Adipocyte (in vitro differentiated cells): ENCODE measurements at places on chromosomes 1 and 21.

DNA sequence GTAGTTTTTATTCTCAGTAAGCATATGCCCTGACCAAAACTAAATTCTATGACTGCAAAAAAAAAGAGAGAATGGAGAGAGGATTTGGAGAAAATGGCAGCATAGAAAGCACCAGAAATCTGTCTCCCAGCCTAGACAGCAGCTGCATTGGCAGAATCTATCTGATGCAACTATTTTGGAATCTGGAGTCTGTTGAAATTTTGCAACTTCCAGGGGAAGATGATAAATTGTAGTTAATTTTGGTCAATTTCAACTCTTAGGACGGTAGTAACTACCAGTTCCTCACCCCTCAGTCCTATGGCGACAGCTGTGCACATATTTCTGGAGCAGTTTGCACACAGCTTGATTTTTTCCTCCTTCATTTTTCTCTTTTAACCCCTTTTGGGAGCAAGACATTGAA, 10.9 kb downstream of the EXO5 start:
- peak; percentile 21 for DNase-seq

GRCh38 chr21:37041706-37042271, 31.1 kb downstream of the PIGP start:
- DNase-seq, result no peak

DNA sequence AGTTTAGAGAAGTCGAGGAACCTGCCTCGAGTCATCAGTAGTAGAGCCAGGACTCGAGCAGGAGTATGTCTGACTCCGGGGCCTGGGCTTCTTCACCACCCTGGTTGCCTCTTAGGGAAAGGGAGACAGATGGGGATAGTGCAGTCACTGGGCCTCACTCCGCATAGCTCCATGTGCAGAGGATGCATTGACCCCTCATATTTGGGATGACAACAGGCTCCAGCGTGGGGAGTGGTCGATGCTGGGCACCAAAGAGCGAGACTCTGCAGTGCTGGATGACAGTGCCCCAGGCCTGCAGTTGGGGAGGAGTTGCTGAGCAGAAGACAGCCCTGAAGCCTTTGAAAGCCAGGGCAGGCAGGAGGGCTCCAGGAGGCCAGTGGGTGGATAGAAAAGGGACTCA, 20.8 kb upstream of the TENT5C start:
- DNase-seq, result no peak

- peak; percentile 80 for DNase-seq
These were observed 12.5 kb downstream of the CDC7 start for GRCh38 chr1:91513160-91513559.

GRCh38 chr1:238331557-238331956, 440.8 kb upstream of the ZP4 start:
- no peak for DNase-seq

- no peak for DNase-seq
These were observed 273.8 kb upstream of the USP25 start for GRCh38 chr21:15455819-15456462.

DNA sequence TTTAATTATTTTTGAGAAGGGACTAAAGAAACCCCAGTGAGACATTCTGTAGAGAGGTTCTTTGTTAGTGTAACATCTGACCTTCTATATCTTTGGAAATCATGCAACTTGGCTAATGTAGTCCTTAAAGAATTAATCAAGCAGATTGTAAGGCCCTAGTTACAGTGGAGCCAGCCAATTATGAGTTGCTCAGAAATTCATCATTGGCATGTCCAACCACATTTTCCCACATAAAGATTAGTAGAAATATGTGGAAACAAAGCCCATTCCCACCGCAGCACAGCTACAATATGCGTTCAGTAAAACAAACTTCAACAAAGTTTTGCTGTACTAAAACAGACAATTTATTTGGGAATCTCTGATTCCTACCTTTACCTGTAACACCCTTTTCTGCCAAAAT, 27.8 kb downstream of the WNT2B start:
- DNase-seq, result no peak

GRCh38 chr1:201023517-201023902, at the start of gene KIF21B:
TSS of gene KIF21B (minus strand) at chr1:201023714. CDS start at chr1:201023383, 331 bp downstream.
- peak; percentile 62 for DNase-seq

- DNase-seq, result no peak
These were observed 20.4 kb upstream of the SLC2A1 start for GRCh38 chr1:42979036-42979430.

- DNase-seq, result no peak
These were observed 1.6 kb downstream of the IFI44 start for GRCh38 chr1:78651241-78651640.

DNA sequence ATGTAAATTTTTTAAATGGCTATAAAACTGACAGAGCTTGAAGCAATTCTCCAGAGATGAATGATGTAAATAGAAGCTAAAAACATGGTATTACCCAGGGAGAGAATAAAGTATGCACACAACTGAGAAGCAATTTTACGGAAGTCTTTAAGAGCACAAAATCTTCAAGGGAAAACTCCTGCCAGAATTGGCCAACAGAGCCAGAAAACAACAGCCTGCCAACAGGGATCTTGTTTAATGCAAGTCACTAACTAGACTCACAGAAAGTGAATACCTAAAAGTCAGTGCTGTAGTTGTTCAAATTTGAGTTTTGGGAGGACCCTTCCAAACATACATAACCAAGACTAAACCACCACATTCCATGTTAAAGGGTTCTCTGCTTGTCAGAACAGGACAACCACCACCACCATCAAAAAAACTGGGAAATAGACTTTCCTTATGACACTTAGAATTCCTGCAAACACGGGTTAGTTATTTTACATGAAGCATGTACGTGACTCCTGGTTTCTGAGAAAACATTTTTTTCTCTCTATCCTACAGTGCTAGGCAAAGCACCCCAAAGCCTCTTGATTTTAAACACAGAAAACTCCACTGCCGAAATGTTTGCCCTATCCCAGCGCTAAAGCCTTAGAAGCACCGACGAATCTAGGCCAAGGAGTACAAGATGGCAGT, 1.6 kb downstream of the EPS15 start:
- peak; percentile 65 for DNase-seq

DNA sequence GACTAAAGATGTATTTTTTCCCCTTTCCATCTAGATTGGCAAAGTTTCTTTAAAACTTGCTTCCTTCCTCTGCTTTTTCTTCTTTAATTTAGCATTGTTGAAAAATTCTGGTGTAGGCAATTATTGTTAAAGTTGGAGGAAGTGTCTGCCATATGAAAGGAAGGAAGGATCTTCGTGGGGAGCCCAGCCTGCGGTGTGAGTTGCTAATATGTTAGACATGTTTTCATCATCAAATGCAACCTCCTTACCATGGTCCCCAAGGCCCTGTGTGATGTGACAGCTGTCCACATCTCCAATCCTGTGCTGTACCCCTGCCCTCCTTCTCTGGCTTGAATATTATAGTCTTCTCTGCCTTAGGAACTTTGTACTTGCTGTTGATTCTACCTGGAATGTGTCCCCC, 81.0 kb upstream of the ZBTB18 start:
- no peak for DNase-seq

DNA sequence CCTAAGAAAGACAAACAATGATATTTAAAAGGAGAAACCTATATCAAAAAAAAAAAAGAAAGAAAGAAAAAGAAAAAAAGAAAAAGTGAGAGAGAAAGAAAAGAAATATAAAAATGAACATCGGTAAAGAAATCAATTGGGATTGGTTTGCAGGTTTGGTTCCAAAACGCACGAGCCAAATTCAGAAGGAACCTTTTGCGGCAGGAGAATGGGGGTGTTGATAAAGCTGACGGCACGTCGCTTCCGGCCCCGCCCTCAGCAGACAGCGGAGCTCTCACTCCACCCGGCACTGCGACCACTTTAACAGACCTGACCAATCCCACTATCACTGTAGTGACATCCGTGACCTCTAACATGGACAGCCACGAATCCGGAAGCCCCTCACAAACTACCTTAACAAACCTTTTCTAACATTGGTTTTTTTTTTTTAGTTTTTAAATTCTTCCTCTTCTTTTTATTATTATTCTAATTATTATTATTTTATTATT, 11.7 kb downstream of the LHX9 start:
- DNase-seq, result no peak

DNA sequence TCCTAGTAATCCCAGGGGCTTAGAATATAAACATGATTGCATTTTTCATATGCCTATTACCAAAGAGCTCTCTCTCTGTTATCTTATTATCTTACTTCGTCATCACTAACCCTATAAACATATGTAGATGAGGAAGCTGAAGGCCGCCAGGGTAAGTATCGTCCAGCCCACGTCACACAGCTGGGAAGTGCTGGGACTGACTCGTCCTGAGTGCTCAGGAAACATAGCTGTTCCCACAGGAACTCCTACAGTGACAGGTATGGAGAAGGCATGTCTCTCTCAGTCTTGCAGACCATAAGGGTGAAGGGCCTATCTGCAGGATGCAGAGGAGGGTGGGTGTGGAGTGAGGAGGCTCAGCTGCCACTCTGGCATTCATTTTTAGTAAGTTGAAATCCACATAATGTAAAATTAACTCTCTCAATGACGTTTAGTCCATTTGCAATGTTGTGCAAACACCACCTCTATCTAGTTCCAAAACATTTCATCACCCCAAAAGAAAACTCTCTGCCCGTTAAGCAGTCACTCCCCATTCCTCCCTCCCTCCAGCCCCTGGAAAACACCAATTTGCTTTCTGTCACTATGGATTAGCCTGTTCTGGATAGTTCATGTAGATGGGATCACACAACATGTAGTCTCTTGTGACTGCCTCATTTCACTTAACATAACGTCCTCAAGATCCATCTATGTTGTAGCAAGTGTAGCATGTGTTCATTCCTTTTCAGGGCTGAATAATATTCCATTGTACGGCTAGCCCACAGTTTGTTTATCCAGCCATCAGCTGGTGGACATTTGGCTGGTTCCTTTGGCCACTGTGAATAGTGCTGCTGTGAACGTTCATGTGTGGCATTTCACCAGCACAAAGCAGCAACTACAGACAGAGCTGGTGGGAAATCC, 68.3 kb downstream of the TCP10L start:
- DNase-seq, result peak; percentile 18

DNA sequence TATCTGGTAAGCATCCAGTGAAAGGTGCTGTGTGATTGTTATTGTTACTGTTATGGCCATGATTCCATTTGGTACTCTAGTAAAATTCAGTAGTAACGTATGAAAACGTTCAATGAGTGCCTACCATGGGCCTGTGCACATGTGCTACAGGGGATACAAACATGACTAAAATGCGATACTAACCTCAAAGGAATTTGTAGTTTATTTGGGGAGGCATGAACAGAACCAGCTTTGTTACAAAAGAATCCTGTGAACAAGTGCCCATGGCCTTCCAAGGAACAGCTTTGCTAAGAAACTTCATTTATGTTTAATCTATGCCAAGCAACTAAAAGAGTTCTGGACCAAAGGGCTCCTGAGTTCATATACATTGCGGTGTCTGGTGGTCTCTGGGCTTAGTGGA, 28.7 kb downstream of the PTGFR start:
- peak; percentile 38 for DNase-seq

GRCh38 chr1:231395076-231395997, 26.8 kb downstream of the EGLN1 start:
- peak; percentile 86 for DNase-seq

- peak; percentile 41 for DNase-seq
These were observed 1.0 kb downstream of the AKR7A2 start for GRCh38 chr1:19310720-19311502.

DNA sequence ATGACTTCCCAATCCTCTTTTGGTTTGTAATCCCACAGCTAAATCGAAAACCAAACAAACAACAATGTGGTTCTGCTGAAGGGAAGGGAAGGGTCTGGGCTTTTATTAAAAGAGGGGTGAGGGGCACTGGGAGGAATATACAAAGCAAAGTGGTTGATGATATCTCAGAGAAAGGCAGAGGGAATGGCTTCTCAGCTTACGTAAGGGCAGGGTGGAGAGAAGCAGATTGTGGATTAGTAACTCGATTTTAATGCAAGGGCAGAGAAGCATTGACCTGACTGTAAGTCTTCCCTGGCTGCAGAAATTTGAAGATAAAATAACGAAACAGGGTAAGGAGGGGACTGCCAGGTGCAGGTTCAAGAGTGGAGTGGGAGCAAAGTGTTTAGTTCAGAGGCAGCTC, 438.2 kb upstream of the LRRC7 start:
- no peak for DNase-seq

DNA sequence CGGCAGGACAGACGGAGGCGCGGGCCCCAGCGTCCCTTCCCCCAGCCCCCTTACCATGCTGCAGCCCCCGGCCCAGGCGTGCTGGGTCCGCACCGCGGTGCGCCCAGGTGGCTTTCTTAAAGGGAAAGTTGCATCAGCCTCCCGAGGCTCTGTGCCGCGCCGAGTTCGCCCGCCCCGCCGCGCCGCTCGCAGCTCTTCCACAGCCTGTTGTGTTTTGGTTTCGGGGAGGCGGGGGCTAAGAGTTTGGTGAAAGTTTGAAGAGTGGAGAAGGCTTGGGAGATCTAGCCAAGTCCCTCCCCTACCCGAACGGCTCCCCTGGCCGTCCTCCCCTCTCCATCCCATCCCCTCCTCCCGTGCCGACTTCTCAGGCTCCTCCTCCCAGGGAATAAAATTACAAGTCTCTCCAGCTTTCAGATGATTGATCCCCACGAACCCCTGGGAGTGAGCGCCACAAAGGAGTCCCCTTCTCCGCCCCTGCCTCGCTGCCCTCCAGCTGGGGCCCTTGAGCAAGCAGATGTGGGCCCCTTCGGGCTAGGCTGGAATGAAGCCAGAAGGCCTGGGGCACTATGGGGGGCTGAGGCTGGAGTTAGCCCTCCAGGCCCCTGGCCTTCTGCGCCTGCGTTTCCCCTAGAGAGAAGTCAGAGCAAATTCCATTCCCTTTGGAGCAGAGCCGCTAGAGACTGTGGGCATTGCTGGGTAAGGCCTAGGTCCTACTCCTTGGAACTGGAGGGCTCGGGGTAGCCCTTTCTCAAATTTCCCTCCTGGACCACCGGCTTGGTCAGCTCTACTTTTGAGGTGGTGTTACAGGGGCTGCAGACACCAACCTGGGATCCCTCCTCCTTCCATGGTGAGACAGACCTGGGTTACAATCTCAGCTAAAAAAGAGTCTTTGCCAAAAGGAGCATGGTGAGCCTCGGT, at the start of gene SLC6A9:
Gene SLC6A9 (minus strand): TSS at position 211 of the 918 bp plus-strand sequence. CDS start 7,185 bp downstream, outside the sequence.
- peak; percentile 89 for DNase-seq

DNA sequence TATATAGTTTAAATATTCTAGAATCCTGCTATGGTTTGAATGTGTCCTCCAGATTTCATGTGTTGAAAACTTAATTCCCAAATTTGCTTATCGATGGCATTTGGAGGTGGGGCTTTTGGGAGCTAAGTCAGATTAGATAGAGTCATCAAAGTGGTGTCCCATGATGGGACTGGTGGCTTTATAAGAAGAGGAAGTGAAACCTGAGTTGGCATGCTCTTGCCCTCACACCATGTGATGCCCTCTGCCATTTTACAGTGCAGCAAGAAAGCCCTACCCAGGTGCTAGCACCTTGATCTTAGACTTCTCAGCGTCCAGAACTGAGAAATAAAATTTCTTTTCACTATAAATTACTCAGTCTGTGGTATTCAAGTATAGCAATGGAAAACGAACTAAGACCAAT, 111.3 kb downstream of the TGFB2 start:
- no peak for DNase-seq

- no peak for DNase-seq
These were observed 102.1 kb upstream of the ZBTB40 start for GRCh38 chr1:22349362-22350043.

- no peak for DNase-seq
These were observed 28.8 kb upstream of the GCLM start for GRCh38 chr1:93937997-93938396.
